Myocyte (in vitro differentiated cells): ENCODE measurements at places on chromosomes 11 and 22. TPM values are rescaled to one million over a fixed set of nuclear protein-coding genes. Genes with fewer than 3 reads are reported as not detected.

The OR56A3 gene
- total RNA-seq = not detected in 2 replicates

The SLC22A6 gene
- not detected in 2 replicates for total RNA-seq

The MAP6 gene
- total RNA-seq = 0.05 and 0.21 TPM in 2 replicates

The DEFB131B gene
- not detected in 2 replicates for total RNA-seq

The NNMT gene
- 921 and 1,107 TPM in 2 replicates for total RNA-seq

The OR52E2 gene
- not detected in 2 replicates for total RNA-seq

The OR4A16 gene
- not detected in 2 replicates for total RNA-seq

The HSCB gene
- 15.6 and 20.8 TPM in 2 replicates for total RNA-seq

The GRIA4 gene
- total RNA-seq = not detected in 2 replicates

The EHF gene
- total RNA-seq = not detected in 2 replicates

The CRYAB gene
- 182 and 268 TPM in 2 replicates for total RNA-seq

The PTPN5 gene
- not detected in 2 replicates for total RNA-seq

The UCP3 gene
- 0.62 and 2.6 TPM in 2 replicates for total RNA-seq

The MRGPRE gene
- not detected in 2 replicates for total RNA-seq

The FGF19 gene
- not detected in 2 replicates for total RNA-seq

The C11orf42 gene
- total RNA-seq = not detected in 2 replicates

The PTPRCAP gene
- total RNA-seq = 0.88 and 0.94 TPM in 2 replicates

The RASSF7 gene
- 21.1 and 32.2 TPM in 2 replicates for total RNA-seq

The CREBZF gene
- total RNA-seq = 29.7 and 34.4 TPM in 2 replicates

The OR51E2 gene
- not detected in 2 replicates for total RNA-seq

The MRE11 gene
- 12.1 and 13.2 TPM in 2 replicates for total RNA-seq

The PEX26 gene
- 22.8 and 24.5 TPM in 2 replicates for total RNA-seq

The APOL3 gene
- 1.4 and 1.7 TPM in 2 replicates for total RNA-seq

The UBQLNL gene
- total RNA-seq = 0.32 and 0.42 TPM in 2 replicates

The NEFH gene
- 1.8 and 2.0 TPM in 2 replicates for total RNA-seq

The OTOG gene
- total RNA-seq = 0.08 and 0.10 TPM in 2 replicates

The KRTAP5-10 gene
- total RNA-seq = not detected in 2 replicates
